ENCODE measurements at places on chromosomes 11 and 22.

GRCh38 chr11:62144641-62145255 lies 20.9 kb downstream of the INCENP start:
- DNase-seq, result no peak

DNA sequence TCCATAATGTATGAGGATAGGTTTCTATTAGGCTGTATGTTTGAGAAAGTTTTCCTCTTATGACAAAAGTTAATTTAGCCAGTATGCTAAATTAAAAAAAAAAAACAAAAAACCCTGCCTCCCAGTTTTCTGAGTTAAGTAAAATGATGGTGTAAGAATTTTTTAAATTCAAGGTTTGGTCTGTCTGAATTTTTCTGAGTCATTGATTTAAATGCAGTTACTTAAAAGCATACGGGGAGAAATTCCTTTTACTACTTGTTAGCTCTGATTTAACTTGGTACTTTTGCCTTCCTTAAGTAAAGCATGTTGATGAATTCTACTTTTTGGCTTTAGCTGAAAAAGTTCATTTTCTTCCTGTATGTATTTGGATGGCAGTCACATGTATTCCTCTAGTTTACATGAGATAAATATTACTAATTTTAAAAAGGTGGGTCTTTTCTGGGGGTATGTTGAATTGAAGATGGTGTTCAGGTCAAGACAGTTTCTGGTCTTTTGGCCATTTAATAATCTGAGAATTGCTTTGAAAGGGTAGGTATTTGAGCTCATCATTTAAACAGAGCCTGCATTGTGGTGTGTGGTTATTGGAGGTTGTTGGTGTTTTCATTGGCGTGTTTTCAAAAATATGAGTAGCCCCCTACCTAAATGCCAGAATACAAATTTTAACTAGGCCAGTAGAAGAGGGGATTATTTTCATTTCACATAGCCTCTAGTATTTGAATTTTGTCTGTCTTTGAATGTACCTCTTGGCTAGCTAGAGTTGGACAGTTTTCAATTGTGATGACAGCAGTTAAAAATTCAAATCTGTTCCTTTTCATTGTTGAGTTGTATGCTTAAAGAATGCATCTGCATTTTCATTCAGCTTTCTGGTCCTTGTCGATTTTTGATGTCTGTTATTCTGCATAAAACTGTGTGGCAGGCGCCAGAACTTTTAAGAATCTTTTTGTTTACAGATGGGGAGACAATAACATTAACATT lies 64.7 kb downstream of the MTMR3 start:
- peak; percentile 29 for DNase-seq

- no peak for DNase-seq
Measured at GRCh38 chr11:17005646-17006045, 8.6 kb downstream of the PLEKHA7 start.

DNA sequence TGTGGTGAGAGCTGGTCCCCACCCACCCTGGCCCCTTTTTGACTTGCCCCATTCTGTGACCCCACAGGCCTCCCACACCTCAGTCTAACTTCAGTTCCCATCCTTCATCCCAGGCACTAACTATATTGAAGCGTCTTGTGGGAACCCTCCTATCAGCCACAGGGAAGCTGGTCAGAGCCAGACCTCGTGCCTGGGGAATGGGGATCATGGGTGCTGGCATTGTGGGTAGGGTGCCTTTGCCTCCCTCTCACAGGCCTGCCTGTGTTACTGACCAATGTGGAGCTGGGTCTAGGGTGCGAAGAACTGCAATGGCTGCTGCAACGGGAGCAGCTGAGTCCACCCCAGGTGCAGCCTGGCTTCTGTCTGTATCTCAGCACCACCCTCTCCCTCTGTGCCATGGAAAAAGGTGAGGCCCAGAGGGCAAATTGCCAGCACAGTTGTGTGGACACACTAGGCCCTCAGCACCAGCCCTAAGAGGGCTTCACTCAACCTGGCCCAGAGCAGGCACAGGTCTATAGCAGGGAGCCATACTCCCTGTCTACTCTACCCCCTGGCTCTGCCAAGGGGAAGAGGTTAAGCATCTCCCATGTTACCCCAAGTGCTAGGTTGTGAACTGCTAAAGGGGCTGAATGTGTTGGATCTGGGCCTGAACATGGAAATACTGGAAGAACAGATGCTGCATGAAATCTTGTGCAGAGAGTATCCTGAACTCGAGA lies 37.3 kb downstream of the RRP8 start:
- no peak for DNase-seq

DNA sequence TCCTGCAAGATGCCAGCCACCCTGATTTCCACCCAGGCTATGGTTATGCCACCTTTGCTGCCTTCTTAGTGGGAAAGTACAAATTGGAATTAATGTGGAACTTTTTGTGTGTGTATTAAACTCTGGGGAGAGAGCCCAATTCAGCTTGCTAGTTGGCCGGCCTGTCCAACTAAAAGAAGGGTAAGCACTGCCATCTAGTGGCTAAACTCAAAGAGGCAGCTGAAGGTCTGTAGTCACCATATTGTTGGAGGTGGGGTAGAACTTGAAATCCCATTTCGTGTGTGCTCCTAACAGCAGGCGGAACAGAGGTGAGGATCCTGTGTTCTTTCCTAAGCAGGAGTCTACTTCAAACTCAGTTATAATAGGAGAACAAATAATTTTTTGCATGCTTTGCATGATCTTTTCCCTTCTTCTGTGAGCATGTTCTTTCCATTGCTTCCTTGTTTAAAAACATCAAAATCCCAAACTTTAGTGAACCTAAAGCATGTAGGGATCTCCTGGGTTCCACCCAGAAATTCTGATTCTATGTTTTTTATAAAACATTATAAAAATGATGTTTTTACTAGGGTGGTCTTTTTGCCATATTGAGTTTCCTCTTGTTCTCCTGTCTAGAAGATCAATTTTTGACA lies 138.8 kb upstream of the SORL1-AS1 start:
- DNase-seq, result peak; percentile 71

DNA sequence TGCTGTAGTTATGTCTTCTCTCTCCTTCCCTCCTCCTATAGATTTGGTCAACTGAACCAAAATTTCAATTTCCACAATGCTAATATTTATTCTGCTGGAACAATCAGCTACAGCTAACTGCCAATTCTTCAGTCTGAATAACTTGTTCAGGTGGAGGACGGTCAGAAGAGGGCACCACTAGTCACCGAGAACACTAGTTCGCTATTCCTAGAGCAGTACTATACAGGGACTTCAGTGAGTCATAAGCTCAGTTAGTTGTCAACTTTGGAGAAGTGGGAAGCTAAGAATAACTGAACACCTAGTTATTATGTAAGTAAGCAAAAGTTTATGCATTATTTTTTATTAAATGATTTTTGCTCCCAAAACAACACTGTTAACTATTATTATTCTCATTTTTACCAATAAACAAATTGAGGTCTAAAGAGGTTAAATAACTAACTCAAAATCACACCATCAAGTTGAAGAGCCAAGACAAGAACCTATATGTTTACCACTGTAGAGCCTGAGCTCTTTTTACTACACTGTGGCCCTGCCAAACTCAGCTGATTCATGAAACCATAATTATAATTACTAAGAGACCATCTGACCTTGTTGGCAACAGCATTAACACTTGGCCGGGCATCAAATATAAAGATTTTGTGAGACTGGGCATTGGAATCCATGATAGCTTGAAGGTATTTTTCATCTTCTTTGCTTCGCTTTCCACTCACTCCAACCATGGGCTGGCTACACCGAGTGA lies 59.0 kb downstream of the CEP57 start:
- peak; percentile 76 for DNase-seq

DNA sequence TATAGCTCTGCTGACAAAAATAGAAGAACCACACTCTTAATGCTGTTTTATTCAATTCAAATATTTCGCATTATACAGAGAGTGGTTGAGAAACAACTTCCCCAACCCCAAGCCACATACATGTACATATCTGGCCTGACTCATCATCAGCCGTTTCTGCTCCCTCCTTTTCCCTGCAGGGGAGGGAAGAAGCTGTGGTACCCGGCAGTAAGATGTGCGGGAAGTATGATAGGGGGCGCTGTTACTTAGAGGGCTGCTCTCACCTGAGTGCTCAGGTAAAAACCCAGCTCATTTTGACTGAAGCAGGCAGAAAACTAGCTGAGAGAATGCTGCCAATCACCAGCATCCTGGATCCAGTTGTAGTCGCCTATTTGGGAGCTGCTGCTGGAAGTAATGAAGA lies 85.5 kb downstream of the NELL1 start:
- no peak for DNase-seq

GRCh38 chr22:49767355-49768062 lies 60.2 kb downstream of the BRD1 start:
- peak; percentile 40 for DNase-seq

GRCh38 chr11:108037636-108038035 lies 28.9 kb downstream of the CUL5 start:
- DNase-seq, result peak; percentile 34

DNA sequence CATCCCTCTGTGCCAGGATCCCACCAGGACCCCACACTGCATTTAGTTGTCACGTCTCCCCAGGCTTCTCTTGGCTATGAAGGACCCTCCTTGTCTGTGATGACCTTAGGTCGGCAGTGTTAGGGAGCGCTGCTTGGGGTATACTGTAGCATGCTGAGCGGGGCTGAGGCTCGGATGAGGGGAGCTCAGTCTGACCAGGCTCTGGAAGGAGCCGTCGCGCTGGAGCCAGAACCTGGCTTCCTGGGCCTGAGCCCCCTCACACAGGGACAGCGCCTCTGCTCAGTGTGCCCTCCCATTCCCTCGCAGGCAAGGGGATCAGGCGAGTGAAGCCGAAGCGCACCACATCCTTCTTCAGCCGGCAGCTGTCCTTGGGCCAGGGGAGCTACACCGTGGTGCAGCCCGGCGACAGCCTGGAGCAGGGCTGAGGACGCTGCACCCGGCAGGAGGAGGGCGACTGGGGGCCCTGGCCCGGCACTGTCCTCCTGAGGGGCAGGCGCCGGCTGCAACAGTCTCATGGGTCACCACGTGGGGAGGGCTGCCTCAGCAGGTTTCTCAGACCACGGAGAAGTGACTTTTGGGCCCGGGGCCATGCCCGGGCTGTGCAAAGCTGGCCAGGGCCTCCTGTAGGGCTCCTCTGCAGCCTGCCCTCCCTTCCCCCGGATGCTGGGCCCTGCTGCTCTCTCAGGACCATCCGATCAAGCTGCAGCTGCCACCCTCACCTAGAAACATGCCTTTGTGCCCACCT lies 11.5 kb upstream of the NEAT1 start:
- no peak for DNase-seq

GRCh38 chr11:106998116-106998915 lies 20.0 kb downstream of the GUCY1A2 start:
- DNase-seq, result peak; percentile 92

DNA sequence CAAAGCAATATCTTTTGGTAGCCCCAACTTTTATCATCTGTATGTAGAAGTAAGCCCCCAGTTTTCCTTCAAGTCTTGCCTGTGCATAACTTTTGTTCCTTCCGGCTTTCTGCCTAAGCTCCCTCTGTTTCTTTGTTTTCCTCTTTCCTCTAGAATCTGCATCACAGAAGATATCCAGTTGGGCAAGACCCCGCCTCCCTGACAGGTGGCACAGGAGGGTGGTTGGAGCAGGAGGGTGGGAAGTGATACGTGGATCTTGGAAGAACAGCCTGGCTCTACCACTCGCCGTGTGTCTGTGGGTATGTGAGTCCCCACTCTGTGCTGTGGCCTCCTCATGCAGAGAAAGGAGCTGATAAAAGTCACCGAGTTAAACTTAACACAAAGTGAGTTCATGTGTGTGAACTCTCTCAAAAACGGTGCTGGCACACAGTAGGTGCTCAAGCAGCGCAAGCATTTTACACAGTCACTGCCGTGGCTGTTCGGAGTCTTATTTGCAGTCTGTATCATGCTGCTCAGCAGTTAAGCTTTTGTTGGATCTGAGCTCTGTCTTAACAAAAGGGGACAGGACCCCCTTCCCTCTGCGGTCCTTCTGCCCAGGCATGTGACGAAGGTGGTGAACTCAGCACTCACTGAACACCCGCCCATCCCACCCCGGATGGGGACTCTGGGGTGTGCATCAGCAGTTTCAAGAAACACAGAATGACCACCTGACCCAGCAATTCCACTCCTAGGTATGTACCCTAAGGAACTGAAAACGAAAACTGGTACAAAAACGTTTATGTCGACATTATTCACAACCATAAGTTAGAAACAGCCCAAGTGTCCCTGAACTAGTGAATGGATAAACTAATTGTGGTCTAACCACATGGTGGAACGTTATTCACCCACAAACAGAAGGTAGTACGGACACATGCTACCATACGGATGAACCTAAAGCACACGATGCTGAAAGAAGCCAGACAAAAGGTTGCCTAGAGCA lies 249.1 kb downstream of the CTTN start:
- DNase-seq, result no peak

- no peak for DNase-seq
Measured at GRCh38 chr22:35124691-35125219, 58.8 kb downstream of the ISX start.

DNA sequence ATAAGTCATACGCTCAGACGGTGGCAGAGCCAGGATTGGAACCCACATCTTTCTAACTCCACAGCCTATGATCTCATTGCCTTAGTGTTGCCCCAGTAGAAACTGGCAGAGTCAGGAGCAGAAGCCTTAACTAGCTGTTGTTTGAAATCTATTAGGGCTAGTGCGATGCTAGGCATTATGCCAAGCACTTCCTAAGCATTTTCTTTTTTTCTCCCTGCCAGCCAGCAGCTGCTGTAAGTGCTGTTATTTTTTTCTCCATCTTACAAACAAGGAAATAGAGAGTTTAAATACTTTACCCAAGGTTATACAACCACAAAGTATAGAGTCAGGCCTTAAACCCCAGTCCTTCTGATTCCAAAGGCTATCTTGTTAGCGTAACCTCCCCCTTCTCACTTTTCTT lies 161.0 kb upstream of the SORL1-AS1 start:
- DNase-seq, result peak; percentile 17

GRCh38 chr11:73869332-73869949 lies 7.2 kb downstream of the COA4 start:
- no peak for DNase-seq

DNA sequence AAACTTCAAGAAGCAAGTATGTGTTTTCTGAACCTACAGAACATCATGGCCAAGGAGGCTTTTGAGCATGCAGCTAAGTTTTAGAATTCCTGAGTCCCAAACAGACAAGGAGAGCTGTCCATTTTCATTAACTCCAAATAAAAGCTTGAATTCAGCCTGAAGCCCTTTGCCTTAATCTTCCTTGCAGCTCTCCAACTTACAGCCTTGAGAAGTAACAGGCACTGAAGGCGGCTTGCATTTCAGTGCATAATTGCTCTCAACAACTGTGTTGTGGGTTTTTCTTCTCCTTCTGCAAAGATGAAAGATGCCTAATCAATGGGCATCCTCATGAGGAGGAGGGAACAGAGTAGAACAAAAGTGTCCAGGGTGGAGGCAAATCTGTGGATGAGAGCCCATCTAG lies 286.0 kb downstream of the FAT3 start:
- no peak for DNase-seq

DNA sequence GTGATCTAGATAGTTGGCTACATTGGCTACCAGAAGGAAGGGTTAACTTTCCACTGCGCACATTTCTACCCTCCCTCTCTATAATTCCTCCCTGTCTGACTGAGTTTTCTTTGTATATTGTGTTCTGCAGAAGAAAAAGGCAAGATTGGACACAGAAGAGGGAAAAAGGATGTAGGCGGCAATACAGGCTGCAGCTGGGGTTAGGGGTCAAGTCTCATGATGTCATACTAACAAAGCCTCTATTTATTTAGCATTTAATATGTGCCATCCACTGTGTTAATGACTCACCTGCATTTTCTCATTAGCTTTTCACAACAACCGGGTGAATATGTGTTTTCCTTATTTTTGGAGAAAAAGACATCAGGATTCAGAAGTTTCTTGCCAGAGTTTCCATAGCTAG lies 2.0 kb downstream of the FAM83F start:
- DNase-seq, result no peak

GRCh38 chr11:27122001-27122400 lies 81.4 kb downstream of the BBOX1 start:
- no peak for DNase-seq

Data from fibroblast of skin of right quadriceps (primary cell).